Spinal cord (tissue), 10 donors: ENCODE measurements at places on chromosomes 3 and 15. TPM values are rescaled to one million over a fixed set of nuclear protein-coding genes. Genes with fewer than 3 reads are reported as not detected.

STX19 gene
- 0.36 TPM for polyA plus RNA-seq

SLC12A1 gene
- 4.3 TPM for polyA plus RNA-seq

SUCLG2 gene
- polyA plus RNA-seq = 24.4 TPM

LRRC2 gene
- 2.5 TPM for polyA plus RNA-seq

DGKG gene
- polyA plus RNA-seq = 10.2 TPM

PLA2G4E gene
- polyA plus RNA-seq = not detected

RHOV gene
- 12.2 TPM for polyA plus RNA-seq
